ENCODE measurements at places on chromosomes 16 and 17. TPM values are rescaled to one million over a fixed set of nuclear protein-coding genes. Genes with fewer than 3 reads are reported as not detected.

Gene ADAD2
- 0.63 TPM for total RNA-seq

GRCh38 chr16:23523321-23523720, 13.0 kb upstream of the GGA2 start:
- no peak overlapping the region for H3K27ac ChIP-seq
- peaks cover 43% of the 10 kb centered on the region for H3K36me3 ChIP-seq
- peaks cover 3% of the 10 kb centered on the region for H3K4me1 ChIP-seq
- H3K27me3 ChIP-seq = no peaks in the 10 kb centered on the region
- no peak for DNase-seq

Gene HOXB9
- 7.0 TPM for total RNA-seq

GRCh38 chr17:46115699-46116098, 77.5 kb downstream of the KANSL1 start:
- peaks cover 24% of the 10 kb centered on the region for H3K36me3 ChIP-seq
- H3K4me3 ChIP-seq = no peak overlapping the region
- H3K27ac ChIP-seq = no peak overlapping the region
- H3K27me3 ChIP-seq = no peaks in the 10 kb centered on the region
- no peak for DNase-seq

DNA sequence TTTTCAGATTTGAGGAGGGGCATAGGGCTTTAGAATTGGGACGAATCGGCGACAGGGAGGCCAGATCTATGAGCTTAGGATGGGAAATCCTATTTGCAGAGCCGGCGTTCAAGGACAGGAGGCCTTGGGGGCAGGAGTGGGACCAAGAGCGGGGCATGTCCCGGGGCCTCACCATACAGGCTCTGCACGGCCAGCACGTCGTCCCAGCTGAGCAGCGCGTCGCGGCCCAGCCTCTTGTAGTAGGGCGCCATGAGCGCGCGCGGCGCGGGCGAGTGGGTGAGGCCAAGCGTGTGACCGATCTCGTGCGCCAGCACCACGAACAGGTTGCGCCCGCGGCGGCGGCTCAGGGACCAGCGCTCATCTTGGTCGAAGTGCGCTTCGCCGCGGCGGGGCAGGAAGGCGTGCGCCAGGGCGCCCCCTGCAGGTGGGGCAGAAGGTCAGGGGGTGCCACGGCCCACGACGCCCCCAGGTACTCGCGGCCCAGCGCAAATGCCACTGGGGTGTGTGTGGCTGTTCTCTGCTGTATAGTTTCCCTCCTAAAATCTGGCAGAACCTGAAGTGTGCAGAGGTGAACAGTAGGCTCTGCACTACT, 9.3 kb downstream of the C17orf50 start:
- H3K4me1 ChIP-seq = peaks cover 3% of the 10 kb centered on the region
- no peak for DNase-seq
- H3K27me3 ChIP-seq = peaks cover 3% of the 10 kb centered on the region
- H3K36me3 ChIP-seq = no peaks in the 10 kb centered on the region

DNA sequence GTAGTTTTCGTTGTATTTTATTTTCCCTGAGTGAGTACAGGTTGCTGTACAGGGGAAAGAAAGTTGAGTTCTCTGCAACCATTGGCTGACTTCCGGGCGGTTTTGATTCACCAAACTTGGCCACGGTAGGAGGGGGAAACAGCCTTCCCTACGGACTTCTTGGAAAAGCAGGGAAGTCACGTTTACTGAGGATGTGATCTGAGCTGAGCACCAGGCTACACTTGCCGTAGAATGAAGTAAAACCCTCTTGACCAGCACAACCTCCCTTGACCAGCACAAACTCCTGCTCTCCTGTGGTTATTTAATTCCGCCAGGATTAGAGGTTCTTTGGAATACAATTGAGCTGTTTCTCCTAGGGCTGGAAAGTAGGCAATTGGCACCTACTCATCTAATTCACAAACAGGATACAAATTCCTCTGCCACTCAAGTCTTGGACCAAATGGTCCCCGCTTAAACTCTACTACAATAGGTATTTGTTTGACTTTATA, 242.0 kb upstream of the RBFOX1 start:
- H3K4me1 ChIP-seq = no peaks in the 10 kb centered on the region
- H3K27ac ChIP-seq = no peak overlapping the region
- no peak overlapping the region for H3K4me3 ChIP-seq

- DNase-seq = no peak
- H3K4me3 ChIP-seq = no peak overlapping the region
- peaks cover 7% of the 10 kb centered on the region for H3K27me3 ChIP-seq
- H3K36me3 ChIP-seq = no peaks in the 10 kb centered on the region
Observed at GRCh38 chr17:13395346-13395745, 206.4 kb downstream of the HS3ST3A1 start.

DNA sequence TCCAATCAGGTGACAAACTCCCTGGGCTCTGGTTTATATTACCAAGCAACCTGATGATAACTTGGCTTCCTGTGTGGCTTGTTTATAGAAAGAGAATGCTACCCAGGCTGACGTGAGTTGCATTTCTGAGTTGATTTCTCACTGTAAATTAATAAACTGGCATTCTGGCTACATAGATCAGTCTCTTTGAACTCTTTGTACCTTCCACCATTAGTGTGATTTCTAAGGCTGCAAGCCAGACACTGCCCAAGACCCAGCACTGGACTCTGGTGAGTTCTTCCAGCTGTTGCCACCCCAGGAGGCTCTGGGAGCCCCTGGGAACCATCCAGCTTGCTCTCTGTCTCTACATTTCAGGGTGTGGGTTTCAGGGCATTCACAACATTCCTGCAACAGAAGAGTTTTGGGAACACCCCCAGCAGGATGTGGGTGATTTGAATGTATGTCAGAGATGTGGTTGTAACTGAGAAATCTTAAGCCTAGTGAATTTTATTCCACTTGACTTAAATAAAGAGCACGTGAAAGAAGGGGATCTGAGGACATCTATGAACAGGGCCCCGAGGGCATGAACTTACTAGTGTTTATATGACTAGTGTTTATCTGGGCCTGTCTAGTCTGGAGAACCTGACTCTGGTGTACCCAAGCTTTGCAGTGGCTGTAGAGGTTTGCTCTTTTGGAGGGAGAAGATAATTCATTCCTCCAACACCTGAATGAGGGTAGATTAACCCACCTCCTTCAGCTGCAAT, 30.3 kb upstream of the LRRC37A start:
- peak overlapping the region; percentile 17 for H3K4me3 ChIP-seq
- H3K27ac ChIP-seq = peak overlapping the region; percentile 73
- peaks cover 2% of the 10 kb centered on the region for H3K27me3 ChIP-seq

GRCh38 chr16:76681296-76681695, 404.1 kb downstream of the CNTNAP4 start:
- H3K27me3 ChIP-seq = no peaks in the 10 kb centered on the region
- no peak overlapping the region for H3K4me3 ChIP-seq
- H3K27ac ChIP-seq = no peak overlapping the region
- no peaks in the 10 kb centered on the region for H3K36me3 ChIP-seq
- no peaks in the 10 kb centered on the region for H3K4me1 ChIP-seq

DNA sequence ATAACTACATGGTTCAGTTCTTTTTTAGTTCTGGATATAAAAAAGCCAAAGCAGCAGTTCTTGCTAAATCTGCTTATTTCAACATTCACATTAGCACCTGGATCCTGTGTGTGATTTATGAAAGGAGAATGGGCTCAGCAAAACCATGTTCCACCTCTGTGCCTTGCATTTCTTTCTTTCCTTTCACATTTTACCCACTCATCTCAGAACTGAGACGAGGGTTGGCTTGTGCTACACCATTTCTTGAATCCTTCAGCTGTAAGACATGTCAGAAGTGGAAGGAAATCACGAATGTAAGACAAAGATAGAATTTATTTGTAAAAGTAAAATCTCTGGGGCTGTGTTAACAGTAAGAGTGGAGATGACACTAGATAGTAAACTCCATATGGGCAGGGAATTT, 1.2 kb upstream of the UTP6 start:
- peak overlapping the region; percentile 50 for H3K27ac ChIP-seq
- peaks cover 25% of the 10 kb centered on the region for H3K4me1 ChIP-seq
- peak overlapping the region; percentile 12 for H3K4me3 ChIP-seq
- peaks cover 10% of the 10 kb centered on the region for H3K36me3 ChIP-seq

Gene MARVELD3
- total RNA-seq = not detected

- H3K27ac ChIP-seq = no peak overlapping the region
- peaks cover 1% of the 10 kb centered on the region for H3K36me3 ChIP-seq
- H3K4me3 ChIP-seq = no peak overlapping the region
- no peak for DNase-seq
Observed at GRCh38 chr16:12811441-12812383, 8.0 kb upstream of the CPPED1 start.

Gene GPR179
- total RNA-seq = not detected

Gene CLDN7
- 1.5 TPM for total RNA-seq

Gene EXOC3L1
- total RNA-seq = 0.23 TPM

GRCh38 chr16:1745900-1746692, 25.2 kb downstream of the NME3 start:
- no peak overlapping the region for H3K4me3 ChIP-seq
- no peak for DNase-seq
- H3K4me1 ChIP-seq = no peaks in the 10 kb centered on the region
- H3K36me3 ChIP-seq = no peaks in the 10 kb centered on the region

Gene MTHFSD
- total RNA-seq = 19.3 TPM

- H3K4me3 ChIP-seq = no peak overlapping the region
- no peaks in the 10 kb centered on the region for H3K27me3 ChIP-seq
- DNase-seq = peak; percentile 73
- H3K27ac ChIP-seq = no peak overlapping the region
- no peaks in the 10 kb centered on the region for H3K36me3 ChIP-seq
- H3K4me1 ChIP-seq = peaks cover 4% of the 10 kb centered on the region
Observed at GRCh38 chr16:70395345-70395901, 43.5 kb downstream of the ST3GAL2 start.

Gene TNK1
- 6.9 TPM for total RNA-seq

Gene TBC1D3L
- 14.4 TPM for total RNA-seq

Gene BCL6B
- 1.2 TPM for total RNA-seq

Gene PIK3R5
- total RNA-seq = 46.7 TPM

Gene WFDC1
- not detected for total RNA-seq

GRCh38 chr17:15981208-15981607, 18.3 kb downstream of the ZSWIM7 start:
- peak; percentile 72 for DNase-seq
- H3K4me1 ChIP-seq = peaks cover 26% of the 10 kb centered on the region
- H3K36me3 ChIP-seq = peaks cover 44% of the 10 kb centered on the region
- H3K4me3 ChIP-seq = no peak overlapping the region

GRCh38 chr17:2295575-2295974, 8.0 kb downstream of the SMG6 start:
- no peak overlapping the region for H3K4me3 ChIP-seq
- no peaks in the 10 kb centered on the region for H3K27me3 ChIP-seq
- H3K27ac ChIP-seq = peak overlapping the region; percentile 54
- H3K36me3 ChIP-seq = peaks cover 62% of the 10 kb centered on the region

DNA sequence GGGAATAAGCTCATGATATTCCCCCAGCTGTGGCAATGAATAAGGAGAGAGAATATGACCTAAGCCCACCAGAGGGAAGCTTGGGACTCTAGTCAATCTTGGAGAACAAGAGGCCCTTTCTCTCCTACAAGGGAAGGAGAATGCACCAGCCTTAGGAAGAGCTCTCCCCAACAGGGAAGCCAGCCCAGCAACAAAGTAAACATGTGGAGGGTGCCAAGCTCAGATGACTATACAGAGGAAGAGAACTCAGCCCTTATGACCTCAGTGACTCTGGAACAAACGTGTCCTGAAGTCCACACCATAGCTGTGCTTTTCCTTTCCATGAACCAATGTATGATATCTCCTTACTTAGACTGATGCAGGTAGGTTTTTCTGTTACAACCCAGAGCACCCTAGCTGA, 219.7 kb downstream of the GSG1L start:
- no peak overlapping the region for H3K4me3 ChIP-seq
- H3K27me3 ChIP-seq = peaks cover 13% of the 10 kb centered on the region
- H3K27ac ChIP-seq = no peak overlapping the region
- H3K36me3 ChIP-seq = no peaks in the 10 kb centered on the region
- DNase-seq = no peak

Gene SLC38A8
- total RNA-seq = not detected

Gene PHF12
- total RNA-seq = 52.6 TPM

Gene ITGAX
- total RNA-seq = 5.4 TPM

DNA sequence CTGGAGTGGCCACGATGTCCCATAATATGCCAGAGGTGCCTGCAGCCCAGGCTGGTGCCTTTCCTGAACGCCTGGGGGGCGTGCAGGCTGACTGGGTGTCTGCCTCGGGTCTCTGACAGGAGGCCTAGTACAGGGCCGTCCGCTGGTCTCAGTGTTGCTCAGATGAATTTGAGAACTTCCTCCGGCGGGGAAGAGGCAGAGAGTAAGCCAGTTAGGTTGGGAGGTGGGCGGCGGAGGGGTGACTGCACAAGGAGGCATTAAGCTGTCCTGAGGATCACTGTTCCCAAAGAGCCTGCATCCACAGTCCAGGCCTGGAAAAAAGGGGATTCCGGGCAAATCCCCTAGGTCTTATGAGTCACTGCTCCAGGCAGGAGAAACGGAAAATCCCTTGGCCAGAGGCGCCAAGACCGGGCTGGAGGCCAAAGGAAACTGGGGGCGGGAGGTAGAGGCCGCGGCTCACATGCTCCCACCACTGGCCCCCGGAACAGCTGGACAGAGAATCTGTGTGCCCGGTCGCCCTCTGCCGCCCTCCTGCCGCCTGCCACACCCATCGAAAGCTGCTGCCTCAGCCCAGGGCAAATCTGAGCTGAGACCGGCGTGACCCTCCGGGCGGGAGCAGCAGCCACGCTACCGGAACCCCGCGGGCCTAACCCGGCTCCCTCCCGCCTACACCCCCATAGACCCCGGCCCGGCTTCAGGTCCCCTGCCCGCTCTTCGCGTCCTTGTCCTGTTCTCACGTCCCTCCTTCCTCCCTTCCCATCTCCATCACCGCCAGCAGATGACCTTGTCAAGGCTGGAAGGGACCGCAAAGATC, 1.2 kb downstream of the TRIM47 start:
- peak; percentile 70 for DNase-seq
- H3K4me1 ChIP-seq = peaks cover 29% of the 10 kb centered on the region
- peaks cover 3% of the 10 kb centered on the region for H3K36me3 ChIP-seq
- H3K27me3 ChIP-seq = no peaks in the 10 kb centered on the region

DNA sequence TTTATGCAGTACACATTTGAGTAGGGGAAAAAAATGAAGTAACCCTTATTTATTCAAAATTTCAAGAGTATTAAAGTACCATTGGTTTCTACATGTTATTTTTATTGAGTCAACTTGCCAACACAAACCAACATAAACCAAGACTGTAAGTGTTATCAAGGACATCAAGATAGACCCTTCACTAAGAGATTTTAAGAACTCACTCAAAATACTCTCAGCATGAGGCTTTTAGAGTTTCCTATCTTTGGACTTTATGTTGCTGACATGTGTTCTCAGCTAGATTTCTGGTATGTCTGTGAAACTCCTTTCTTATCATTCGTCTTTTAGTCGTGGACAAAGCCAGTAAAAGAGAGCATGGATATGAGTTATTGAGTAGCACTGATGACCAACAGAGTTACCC, 212.6 kb upstream of the TBX2 start:
- no peak overlapping the region for H3K4me3 ChIP-seq
- no peaks in the 10 kb centered on the region for H3K36me3 ChIP-seq
- no peak overlapping the region for H3K27ac ChIP-seq
- no peaks in the 10 kb centered on the region for H3K27me3 ChIP-seq
- DNase-seq = no peak

GRCh38 chr17:68489919-68490318, 22.3 kb upstream of the PRKAR1A start:
- H3K27me3 ChIP-seq = peaks cover 5% of the 10 kb centered on the region
- H3K36me3 ChIP-seq = no peaks in the 10 kb centered on the region
- H3K4me1 ChIP-seq = peaks cover 14% of the 10 kb centered on the region
- H3K4me3 ChIP-seq = no peak overlapping the region
- H3K27ac ChIP-seq = no peak overlapping the region

Gene SLC35G6
- total RNA-seq = not detected

Gene UNC45B
- not detected for total RNA-seq

Gene SSTR5
- total RNA-seq = not detected

Gene NR1D1
- total RNA-seq = 6.5 TPM

GRCh38 chr17:29847527-29848400, 82.3 kb downstream of the SSH2 start:
- no peak for DNase-seq
- no peaks in the 10 kb centered on the region for H3K27me3 ChIP-seq
- peaks cover 10% of the 10 kb centered on the region for H3K4me1 ChIP-seq
- H3K27ac ChIP-seq = no peak overlapping the region
- no peaks in the 10 kb centered on the region for H3K36me3 ChIP-seq

Measured in activated CD8-positive, alpha-beta T cell treated with anti-CD3 and anti-CD28 coated beads for 36 hours (primary cell).